Pancreas (tissue), 10 donors: ENCODE measurements at places on chromosomes 12 and 14. TPM values are rescaled to one million over a fixed set of nuclear protein-coding genes. Genes with fewer than 3 reads are reported as not detected.

Gene LRRC10
- not detected for total RNA-seq

DNA sequence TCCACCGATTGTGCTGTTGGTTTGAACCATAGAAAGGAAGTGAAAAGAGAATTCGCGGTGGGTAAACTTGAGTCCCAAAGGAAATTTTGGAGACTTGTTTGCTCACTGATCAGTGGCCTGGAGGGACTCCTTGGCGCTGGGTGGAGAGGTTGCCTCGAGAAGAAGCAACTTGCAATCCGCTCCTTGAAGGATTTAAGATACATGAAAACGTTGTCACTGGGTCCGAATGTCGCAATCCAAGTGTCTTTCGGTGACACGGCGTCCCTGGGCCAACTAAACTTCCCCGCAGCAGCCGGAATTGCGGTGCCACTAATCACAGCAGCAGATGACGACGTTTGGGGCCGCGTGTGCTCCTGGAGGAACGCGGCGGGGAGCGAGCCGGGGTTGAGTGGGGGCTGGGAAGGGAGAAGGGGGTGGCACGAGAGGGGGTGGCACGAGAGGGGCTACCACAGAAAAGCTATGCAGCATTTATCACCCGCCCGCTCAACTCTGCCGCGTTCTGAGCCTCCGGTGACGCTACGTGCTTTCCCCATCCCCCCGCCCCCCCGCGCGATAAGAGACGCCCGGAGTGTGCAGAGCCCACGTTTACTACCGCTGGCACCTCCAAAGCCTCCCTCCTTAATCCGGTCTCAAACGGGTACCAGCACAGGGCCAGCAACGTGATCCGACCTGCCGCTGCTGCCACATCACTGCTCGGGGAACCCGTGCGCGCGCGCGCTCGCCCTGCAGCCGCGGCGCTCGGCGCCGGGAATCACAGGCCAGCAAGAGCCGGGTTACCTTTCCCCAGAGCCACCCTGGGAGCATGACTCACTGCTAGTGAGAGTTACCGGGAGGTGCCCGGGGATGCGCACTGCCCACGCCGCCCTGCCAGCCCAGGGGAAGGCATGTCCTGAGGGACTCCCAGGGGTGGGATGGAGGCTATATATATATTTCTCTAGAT, 833 bp upstream of the BHLHE41 start:
- peak; percentile 88 for DNase-seq

- no peak for DNase-seq
Observed at GRCh38 chr14:20529806-20530205, 24.5 kb downstream of the RNASE10 start.

Gene MGAT4C
- total RNA-seq = 0.37 TPM

DNA sequence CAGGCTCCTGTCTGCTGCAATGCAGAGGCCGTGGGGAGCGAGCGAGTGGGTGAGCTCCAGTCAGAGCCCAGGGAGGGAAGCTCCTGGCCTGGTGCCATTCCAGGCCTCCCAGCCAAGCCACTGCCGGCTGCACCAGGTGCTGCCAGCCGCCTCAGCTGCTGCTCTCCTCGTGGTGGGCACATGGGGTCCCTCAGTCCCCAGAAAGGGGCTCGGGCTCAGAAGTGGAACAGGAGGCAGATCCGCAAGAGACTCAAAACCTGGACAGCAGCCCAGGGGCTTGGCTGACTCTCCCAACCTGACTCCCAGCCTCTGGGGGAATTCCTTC, 2.4 kb downstream of the ABCB9 start:
- peak; percentile 85 for DNase-seq

Gene SERPINA1
- total RNA-seq = 145 TPM

Gene ACOT4
- total RNA-seq = not detected
